GM23248 (cell line): ENCODE measurements at places on chromosomes 16 and 17. TPM values are rescaled to one million over a fixed set of nuclear protein-coding genes. Genes with fewer than 3 reads are reported as not detected.

The IGSF6 gene
- 0.14 and 0.18 TPM in 2 replicates for polyA plus RNA-seq

The ACSM5 gene
- not detected in 2 replicates for polyA plus RNA-seq

The IGF2BP1 gene
- polyA plus RNA-seq, result 5.6 and 8.1 TPM in 2 replicates

The CCP110 gene
- 7.4 and 9.0 TPM in 2 replicates for polyA plus RNA-seq
